ENCODE measurements at places on chromosomes 1 and 21. TPM values are rescaled to one million over a fixed set of nuclear protein-coding genes. Genes with fewer than 3 reads are reported as not detected.

The GNG4 gene
- not detected for total RNA-seq

The KCNJ15 gene
- total RNA-seq: 142 TPM

The MIGA1 gene
- 25.5 TPM for total RNA-seq

The ACTA1 gene
- not detected for total RNA-seq

- no peaks in the 10 kb centered on the region for H3K27me3 ChIP-seq
- peaks cover 5% of the 10 kb centered on the region for H3K4me1 ChIP-seq
- H3K4me3 ChIP-seq: no peak overlapping the region
- H3K27ac ChIP-seq: no peak overlapping the region
Observed at GRCh38 chr1:41861535-41862383, 57.0 kb downstream of the HIVEP3 start.

DNA sequence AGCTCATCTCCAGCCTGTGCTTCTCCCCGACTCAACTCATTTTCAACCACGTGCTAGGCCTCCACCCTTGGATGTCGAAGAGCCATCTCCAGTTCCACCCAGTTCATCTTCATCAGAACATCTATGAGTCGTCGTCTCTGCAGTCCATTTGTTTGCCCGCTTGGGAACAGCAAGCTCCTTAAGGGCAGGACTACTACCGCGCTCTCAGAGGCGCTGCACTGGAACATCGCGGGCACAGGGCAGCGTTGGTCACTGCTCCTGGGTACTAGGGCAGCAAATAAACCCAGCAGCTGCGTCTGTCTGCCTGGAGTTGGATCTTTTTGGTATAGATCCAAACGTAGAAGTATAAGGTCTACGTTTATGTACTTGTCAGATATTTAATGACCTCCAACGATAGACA, 478 bp upstream of the PRDM2 start:
- no peaks in the 10 kb centered on the region for H3K36me3 ChIP-seq
- peak; percentile 52 for DNase-seq
- peak overlapping the region; percentile 71 for H3K4me3 ChIP-seq
- H3K27ac ChIP-seq: peak overlapping the region; percentile 71
- H3K27me3 ChIP-seq: no peaks in the 10 kb centered on the region
- peaks cover 3% of the 10 kb centered on the region for H3K4me1 ChIP-seq

DNA sequence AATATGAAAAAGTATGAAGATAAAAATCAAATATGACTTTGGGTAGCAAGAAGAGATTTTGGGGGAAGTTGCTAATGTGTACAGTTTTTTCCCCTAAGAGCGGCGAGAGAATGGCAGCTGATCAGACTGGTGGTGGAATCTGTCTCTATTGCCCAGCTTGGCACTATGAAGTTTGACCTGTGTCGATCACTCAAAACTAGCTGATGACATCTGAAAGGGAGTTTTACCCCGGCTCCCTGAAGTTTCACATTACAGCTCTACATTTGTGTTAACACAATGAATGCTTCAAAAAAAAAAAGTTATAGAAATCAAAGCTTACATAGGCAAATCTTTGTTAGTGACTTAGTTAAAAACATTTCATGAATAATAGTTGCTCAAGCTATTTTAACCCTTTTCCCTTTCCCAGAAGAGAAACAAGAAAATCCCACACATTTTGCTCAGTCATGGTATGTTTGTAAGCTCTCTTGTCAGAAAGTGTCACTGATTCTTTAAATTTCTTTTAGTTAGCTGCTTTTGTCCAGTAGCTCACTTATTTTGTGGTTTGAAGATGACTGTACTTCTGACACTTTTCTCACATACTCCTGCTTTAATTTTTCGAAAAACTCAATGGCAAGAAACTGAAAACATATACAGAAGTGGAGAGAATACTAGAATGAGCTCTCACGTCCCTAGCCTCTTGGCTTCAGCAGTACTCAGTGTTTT, 41.3 kb downstream of the DYRK1A start:
- H3K27me3 ChIP-seq: no peaks in the 10 kb centered on the region
- H3K4me3 ChIP-seq: no peak overlapping the region
- no peaks in the 10 kb centered on the region for H3K36me3 ChIP-seq
- no peak for DNase-seq
- peaks cover 7% of the 10 kb centered on the region for H3K4me1 ChIP-seq
- no peak overlapping the region for H3K27ac ChIP-seq

DNA sequence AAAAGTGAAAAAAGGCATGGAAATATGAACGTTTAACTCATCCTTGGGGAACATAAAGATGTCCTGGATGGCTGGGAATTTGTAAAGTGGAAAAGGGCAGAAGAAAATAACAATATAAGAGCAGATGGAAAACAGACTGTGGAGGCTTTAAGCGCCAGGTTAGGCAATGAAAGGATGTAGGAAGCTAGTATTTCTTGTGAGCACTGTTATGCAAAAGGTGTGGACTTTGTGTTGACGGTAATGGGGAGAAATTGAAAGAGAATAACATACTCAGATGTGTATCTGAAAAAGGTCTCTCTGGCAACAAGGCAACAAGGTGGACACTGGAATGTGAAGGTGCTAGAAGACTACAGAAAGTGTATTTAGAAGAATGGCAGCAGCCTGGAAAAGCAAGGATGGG, 411.8 kb downstream of the PLPP3 start:
- peaks cover 7% of the 10 kb centered on the region for H3K4me1 ChIP-seq
- H3K27ac ChIP-seq: no peak overlapping the region
- H3K36me3 ChIP-seq: no peaks in the 10 kb centered on the region
- H3K4me3 ChIP-seq: no peak overlapping the region

Data from kidney (tissue), 22 donors.